LNCaP clone FGC (cell line): ENCODE measurements at places on chromosomes 2 and 18.

GRCh38 chr2:1781291-1782080, 37.2 kb upstream of the PXDN start:
- no peak for DNase-seq

DNA sequence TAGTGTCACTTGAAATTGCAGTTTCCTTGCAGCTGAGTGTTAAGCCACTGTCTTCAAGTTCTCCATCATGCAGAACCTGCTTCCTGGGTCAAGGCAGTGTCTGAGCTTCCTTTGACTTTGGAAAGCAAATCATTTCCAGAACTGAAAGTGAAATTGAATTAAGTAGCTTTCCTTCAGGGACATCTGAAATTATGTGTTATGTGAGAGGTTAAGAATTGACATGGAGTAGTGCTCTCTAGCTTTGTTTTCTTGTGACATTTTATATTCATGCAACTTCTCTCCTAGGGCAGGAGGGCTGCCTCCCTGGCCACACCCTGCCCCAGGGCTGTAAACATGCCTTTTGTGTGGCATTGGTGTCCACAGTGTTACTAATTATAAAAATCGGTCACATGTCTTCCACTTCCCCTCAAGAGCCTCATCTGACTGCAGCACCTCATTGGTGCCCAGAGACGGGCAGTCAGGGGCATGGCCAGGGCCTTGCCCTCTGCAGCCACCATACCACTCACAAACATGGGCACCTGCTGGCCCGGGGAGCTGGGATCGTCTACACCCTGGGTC, 14.4 kb downstream of the RAB12 start:
- no peak for DNase-seq

DNA sequence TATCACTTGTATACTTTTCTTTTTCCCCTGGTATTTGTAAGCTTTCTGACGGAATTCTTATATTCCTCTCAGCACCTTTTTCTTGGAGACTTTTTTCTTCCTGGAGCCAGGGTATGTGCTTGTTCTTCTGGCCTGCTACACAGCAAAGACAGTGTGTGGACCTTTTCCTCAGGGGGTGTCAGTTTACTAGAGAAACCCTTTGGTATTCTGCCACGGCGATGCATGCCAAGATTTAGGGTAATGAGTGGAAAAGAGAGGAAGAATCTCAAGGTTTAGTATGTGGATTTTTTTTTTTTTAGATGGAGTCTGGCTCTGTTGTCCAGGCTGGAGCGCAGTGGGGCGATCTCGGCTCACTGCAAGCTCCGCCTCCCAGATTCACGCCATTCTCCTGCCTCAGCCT, 152.2 kb downstream of the PHLPP1 start:
- DNase-seq, result no peak

DNA sequence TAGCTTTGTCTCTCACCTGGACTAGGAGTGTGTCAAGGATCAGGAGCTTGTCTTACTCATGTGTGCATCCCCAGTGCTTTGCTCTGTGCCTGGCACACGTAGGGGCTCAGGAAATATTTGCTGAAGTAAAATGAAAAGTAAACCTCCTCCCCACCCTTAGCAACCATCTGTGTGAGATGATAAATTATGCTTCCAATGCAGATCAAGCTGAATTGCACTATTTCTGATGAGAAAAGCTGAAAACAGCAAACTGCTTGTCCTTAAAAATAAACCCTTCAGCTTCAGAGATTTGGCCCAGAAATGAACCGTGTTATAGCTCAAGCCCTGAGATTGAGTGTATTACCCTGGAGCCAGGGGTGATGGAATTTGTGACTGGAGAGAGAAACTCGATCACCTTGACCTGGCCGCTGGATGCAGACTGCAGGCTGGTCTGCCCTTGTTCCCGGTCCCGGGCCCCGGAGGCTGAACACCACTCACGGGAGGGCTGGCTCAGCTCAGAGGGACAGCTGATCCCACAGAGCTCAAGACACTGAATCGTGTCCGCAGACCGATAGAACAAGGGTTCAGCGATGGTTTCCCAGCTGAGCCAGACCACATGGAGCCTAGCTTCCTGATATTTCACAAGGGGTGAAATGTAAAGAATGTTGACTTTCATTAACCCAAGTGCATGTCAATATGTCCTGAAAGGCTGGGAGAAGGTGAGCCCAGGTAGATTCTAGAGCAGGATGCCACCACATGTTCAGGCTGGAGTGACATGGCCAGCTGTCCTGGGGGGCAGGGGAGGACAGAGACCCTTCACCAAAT, 50.5 kb downstream of the DDX1 start:
- no peak for DNase-seq

DNA sequence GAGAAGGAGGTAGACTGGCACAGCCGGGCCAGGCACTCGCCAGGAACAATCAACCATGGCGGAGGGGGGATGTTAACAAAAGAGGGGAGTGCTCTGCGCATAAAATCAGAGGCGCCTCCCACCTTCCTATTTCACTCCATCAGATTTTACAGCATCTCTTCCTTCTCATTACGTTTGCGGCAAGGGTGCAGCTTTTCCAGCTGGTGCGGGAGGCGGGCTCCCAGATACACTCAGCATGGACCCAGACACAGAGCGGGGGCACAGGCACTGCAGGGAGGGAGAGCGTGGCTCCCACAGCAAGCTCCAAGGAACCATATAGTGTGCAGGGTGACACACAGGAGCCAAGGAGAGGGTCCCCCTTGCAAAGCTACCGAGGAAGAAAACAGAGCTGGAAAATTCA, 176.3 kb downstream of the EIPR1 start:
- DNase-seq, result no peak

DNA sequence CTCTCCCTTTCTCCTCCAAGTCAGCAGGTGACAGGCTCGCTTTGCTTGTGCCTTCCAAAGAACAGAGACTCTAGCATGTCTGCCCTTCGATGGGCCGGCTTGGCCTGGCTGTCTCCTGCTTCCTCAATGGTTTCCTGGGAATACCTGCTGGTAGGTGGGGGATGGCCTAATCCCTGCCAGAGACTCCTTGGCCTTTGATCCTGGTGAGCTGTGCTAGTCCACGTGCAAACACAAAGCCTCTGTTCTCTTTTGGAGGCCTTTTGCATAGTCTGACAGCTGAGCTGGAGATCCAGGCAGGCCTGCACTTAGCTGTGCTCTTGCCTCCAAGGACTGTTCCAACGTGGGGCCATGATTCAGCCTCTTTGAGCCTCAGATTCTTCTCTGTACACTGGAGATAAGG, 67.6 kb downstream of the ARL4C start:
- no peak for DNase-seq

DNA sequence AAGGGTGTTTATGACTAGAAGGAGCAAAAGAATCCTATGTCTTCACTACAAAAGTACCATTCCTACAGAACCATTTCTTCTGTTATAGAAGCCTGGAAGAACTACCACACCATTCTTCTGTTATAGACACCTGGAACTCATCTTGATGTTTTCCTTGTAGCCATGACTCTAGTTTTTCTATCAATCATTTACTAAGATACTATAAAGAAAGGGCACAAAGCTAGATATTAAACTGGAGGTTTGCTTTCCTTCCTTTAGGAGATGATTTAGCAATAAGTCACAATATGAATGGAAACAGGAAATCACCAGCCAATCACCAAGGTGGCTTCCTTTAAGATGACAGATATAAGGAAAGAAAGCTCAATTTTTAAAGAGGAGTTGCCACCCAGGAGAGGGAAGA, 100.3 kb upstream of the NEUROD1 start:
- no peak for DNase-seq

DNA sequence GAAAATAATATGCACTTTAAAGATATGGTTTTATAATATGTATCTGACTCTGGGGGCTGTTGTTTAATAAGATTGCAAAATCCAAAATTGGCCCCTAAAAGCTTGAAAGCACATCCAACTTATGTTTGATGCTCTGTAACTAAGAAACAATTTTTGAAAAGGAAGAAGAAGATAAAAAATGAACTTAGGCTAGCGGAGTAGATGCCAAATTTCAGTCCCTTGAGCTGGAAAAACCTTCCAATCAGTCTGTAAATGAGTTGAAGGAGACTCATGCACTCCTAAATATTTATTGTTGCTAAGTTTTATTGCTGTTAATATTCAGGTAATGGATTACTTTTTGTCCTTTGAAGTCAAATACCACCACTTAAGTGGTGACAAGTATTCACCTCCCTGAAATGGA, 465.0 kb downstream of the ZEB2 start:
- no peak for DNase-seq

DNA sequence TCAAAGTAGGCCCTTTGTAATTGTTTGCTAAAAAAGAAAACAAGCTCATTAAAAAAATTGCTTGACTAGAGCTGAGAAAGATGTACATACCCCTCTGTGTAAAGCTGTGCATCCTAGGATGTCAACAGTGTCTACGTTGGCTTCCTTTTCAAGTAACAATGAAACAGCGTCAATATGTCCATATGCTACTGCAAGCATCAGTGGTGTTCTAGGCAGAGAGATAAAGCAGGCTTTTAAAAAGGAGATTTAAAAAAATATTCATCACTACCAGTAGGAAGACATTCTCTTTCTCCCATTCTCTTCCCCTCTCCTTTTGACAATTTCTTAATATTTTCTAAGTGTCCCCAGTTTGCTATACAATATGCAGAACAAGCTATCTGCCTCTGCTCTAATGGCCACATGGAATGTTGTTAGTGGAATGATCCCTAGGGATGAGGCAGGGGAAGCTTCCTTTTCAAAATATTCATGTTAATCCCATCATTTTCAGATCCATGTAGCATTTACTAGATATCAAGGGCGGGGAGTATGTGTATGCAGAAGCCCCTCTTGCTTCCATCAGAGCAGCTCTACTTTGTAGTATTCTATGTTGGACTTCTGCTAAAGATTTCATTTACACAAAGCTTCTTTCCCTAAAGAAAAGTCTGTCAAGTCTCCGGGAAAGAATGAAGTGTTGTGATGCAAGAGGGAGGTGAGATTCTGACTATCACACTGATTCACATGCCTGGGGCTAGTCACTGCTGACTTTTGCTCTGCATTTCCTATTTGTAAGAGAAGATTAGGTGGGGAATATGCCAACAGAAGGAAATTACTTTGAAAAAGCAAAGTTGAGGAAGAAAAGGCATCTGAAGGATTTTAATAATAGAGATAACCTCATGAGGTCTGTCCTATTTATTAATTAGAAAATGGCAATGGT, 81.5 kb upstream of the PGAP1 start:
- no peak for DNase-seq

GRCh38 chr2:128016620-128017019, 11.2 kb downstream of the SAP130 start:
- DNase-seq, result no peak
